ENCODE measurements at places on chromosomes 2 and 18.
A peak's percentile ranks its signal among the peaks of the same experiment; 100 is the strongest.

- no peak for DNase-seq
Measured at GRCh38 chr2:47796090-47796697, 13.2 kb downstream of the MSH6 start.

DNA sequence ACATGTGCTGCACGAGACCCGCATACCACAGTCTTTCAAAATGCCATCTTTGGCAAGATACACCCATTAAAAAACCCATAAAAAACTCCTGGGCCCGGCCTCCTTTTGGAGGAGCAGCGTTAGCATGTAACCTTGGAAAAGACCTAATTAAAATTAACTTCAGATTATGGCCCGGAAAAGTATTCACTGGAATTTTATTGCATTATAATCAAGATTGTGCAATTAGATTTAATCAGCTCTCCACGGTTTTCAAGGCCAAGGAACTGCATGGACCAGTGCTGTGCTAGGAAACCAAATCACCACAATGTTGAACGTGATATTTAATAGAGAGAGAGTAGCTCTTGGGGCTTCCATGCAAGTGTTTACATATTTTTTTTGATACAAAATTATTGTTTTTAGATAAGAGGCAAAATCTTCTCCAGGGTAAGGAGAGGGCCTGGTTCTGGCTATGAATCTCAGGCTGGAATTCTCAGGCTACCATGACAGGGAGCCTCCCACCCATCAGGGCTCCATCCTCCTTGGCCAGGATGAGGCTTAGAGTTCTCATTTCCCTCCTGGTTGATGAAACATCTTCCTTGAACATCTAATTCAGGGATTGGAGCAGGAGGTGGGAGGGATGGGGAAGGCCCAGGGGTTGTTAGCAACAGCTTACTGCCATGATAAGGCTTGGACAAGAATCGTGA is 82.0 kb upstream of the TTC39C start:
- DNase-seq, result no peak

DNA sequence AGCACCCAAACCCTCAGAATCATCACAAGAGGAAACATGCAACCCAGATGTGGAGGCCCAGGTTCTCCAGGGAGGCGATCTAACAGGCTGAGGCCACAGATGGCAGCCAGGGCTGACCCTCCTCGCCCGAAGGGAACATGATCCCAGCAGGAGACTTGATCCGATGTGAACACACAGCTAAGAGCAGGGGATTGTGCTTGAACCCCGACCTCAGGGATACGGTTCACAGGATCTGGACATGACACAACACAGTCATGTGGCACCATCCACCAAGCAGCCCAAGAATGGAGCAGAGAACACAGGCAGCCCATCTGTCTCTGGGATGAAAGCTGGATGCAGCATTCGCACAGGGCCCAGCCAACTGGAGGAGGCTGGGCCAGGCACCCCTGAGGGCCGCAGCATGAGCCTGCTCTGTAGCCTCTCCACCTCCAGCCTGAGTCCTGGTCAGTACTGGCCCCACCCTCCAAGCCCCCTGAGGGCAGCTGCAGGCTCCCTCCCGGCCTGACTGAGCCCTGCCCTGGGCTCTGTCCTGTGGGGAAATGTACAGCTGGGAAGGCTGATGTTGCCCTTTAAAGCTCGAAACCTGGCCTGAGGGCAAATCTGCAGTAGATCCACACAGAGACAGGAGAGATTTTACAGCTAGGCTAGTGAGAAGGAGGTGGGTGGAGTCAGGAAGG is 39.0 kb downstream of the AQP12A start:
- DNase-seq, result no peak

- no peak for DNase-seq
Measured at GRCh38 chr2:128784626-128785306, 466.1 kb upstream of the HS6ST1 start.

DNA sequence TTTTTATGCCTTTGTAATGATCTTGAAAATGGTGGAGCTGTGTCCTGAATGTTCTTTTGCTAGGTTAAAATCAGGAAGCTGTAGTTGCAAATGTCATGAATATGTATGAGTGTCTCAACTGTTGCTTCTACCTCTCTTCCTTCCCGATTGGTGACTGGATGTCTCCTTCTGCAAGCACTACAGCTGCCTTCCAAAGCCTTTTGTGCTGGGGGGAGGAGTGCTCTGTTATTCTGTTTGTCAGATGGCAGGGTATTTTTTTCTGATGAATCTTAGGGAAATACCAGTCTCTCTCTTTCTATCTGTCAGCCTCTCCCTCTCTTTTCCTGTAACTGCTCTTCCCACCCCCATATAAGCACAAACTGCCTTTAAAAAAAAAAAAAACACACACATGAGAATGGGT is 1396.3 kb upstream of the CELF4 start:
- DNase-seq, result peak; percentile 74

- DNase-seq, result no peak
Measured at GRCh38 chr18:11305507-11305906, 156.1 kb upstream of the PIEZO2 start.

DNA sequence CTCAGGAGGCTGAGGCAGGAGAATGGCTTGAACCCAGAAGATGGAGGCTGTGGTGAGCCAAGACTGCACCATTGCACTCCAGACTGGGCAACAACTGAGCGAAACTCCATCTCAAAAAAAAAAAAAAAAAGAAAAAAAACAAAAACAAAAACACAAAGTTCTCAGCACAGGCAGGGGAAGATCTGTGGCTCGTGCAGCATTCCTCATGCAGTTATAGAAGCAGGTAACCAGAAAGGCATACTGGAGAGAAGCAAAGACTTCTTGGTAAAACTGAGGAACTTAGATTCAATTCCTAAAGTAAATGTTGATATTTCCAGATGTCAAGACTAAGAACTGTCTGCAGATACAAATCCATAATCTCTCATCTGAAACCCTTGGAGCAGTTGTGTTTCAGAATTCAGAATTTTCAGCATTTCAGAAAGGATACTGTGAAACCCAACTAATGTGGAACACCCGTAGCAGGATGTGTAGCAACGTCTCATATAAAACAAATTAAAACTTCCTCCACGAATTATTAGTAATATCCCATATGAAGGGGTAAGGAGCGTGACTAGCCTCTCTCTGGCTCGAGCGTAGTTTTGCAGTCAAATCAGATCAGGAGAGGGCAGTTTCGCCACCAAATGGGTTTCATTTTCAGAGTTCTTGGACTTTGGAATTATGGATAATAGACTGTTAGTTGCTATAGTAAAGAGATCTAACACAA is 13.2 kb upstream of the SLC25A52 start:
- no peak for DNase-seq

DNA sequence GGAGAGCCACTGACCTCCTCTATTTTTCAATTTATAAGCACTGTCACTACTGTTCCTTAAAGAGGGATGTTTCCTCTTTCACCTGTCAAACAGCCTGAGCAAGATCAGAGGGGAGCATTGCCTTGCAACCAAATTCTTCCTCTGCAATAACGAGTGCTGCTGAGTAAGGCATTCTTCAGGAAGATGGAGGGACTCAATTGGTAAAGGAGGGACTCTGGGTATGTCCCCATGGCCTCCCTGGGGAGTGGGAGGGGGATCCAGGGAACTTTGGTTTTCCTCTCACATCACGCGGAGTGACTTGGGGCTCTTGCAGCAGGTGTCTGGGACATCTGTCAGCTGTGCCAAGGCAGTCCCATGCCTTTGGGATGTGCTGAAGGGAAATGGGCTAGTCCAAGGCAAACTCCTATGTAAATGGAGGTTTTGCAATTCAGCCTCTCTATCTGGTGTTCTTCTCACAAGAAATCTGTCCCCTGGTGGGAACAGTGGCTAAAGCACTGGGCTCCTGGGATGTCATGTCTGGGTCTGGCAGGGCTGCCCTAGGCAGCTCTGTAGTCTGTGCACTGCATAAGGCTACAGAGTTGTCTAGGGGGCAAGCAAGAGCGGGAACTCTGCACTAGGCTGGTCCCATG is 14.4 kb upstream of the HES6 start:
- DNase-seq, result no peak

GRCh38 chr2:72198532-72199241 is 51.0 kb upstream of the CYP26B1 start:
- no peak for DNase-seq

GRCh38 chr18:10230072-10230471 is 224.4 kb upstream of the APCDD1 start:
- no peak for DNase-seq

- no peak for DNase-seq
Measured at GRCh38 chr2:26710145-26710544, 17.6 kb downstream of the KCNK3 start.

DNA sequence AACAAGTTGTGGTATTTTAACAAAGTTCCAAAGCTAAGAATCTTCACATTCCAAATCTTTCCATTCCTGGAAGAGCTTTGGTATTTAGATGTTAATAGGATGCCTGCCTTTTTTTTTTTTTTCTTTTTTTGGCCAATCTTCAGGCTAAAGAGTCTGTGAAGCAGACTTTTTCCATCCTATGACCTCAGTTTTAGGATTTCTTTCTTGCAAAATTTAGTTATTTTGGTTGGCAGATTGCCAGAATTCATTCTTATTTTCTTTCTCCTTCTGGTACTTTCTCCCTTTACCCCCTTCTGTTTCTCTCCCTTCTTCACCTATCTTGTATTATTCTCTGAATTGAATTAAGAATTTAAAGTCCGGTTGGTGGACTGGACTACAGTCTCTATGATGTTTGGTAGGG is 217.8 kb upstream of the REV1 start:
- DNase-seq, result no peak

GRCh38 chr2:193695367-193695766 is 1500.6 kb upstream of the TMEFF2 start:
- DNase-seq, result peak; percentile 27

DNA sequence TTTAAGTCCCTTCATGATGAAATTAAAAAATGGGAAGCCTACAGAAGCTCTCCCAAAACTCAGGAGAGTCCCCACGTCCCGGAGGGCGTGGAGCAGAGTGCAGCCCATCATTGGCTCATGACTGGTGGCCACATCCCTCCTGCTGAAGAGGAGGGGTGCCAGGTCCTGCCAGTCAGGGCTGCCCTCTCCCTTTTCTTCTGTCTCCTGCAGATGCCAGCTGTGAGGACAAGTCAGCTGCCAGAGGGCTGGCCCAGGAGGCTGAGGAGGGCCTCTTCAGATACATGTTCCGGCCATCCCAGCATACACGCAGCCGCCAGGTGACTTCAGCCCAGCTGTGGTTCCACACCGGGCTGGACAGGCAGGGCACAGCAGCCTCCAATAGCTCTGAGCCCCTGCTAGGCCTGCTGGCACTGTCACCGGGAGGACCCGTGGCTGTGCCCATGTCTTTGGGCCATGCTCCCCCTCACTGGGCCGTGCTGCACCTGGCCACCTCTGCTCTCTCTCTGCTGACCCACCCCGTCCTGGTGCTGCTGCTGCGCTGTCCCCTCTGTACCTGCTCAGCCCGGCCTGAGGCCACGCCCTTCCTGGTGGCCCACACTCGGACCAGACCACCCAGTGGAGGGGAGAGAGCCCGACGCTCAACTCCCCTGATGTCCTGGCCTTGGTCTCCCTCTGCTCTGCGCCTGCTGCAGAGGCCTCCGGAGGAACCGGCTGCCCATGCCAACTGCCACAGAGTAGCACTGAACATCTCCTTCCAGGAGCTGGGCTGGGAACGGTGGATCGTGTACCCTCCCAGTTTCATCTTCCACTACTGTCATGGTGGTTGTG is 2.6 kb downstream of the INHA start:
- no peak for DNase-seq

GRCh38 chr2:198134293-198134955 is 330.0 kb downstream of the PLCL1 start:
- no peak for DNase-seq

DNA sequence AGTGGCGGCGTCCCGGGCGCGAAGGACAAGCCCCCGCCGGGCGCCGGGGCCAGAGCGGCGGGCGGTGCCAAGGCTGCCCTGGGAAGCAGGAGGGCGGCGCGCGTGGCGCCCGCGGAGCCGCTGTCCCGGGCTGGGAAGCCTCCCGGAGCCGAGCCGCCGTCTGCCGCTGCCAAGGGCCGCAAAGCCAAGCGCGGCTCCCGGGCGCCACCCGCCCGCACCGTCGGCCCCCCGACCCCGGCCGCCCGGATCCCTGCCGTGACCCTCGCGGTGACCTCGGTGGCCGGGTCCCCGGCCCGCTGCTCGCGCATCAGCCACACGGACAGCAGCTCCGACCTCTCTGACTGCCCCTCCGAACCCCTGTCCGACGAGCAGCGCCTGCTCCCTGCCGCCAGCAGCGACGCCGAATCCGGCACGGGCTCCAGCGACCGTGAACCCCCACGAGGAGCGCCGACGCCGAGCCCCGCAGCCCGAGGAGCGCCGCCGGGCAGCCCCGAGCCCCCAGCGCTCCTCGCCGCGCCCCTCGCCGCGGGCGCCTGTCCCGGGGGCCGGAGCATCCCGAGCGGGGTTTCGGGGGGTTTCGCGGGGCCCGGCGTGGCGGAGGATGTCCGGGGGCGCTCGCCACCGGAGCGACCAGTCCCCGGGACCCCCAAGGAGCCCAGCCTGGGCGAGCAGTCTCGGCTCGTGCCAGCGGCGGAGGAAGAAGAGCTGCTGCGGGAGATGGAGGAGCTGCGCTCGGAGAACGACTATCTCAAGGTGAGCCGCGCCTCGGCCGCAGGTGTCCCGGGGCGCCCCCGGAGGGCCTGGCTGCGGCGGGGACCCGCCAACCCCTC is 820 bp downstream of the MTCL1 start:
- no peak for DNase-seq

DNA sequence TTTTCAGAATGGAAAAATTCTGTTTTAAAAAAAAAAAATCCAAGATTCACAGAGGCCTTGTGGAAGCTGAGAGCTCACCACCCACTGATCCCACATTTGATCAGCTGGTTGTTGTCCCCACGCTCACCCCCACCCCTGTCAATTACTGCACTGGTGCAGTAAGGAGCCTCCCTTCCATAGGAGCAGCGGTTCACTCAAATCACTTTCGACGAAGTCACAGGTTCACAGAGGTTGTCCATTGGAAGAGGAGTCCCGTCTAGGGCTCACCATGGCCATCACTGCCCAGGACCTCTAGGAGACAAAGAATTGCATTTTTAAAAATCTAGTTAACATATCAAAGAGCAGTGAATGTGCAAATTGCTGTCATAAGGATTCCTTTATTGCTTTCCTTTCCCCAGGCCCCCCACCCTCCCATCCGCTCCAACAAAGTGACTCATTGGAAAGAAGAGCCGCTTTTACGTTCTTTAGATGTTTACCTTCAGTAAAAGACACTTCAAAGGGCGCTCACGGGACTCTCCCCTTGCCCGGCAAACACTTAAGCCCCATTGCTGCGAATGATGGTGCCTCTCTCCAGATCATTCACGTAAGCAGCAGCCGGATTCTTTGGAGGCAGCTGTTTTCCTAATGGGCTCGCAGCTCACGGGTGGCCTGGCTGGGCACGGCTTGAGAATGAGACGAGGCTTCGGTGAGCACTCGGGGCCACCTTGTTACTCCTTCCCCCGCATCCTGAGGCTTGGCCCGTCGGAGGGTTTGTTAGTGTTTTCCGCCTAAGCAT is 165.5 kb upstream of the SALL3 start:
- peak; percentile 60 for DNase-seq

DNA sequence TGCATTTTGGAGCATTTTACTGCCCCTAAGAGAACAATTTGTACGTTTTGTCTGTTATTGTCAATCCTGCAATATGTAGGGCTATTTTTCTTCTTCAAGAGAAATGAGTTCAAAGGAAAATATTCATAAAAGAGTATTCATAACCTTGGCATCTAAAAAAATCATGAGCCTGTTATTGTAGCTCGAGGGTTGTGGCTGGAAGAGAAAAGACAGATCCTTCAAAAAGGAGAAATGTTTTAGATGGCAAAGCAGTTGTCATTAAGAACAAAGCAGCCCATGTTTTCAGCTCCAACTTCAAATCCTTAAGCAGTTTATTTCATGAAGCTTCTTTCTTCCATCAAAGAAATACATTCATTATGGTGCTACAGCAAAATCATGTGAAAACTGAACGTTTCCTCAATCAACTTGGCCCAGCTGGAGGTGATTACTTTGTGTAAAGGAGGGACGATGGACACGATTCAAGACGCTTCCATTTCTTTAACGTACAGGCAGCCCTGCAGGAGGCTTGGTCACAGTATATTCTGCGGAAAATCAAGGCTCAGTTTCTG is 31.4 kb downstream of the QPCT start:
- no peak for DNase-seq

Data from NCI-H1092 treated with DMSO at 0.1 percent for 48 hours (cell line).